ENCODE measurements at places on chromosomes 5 and 9.

GRCh38 chr9:129509533-129509928 is 111.4 kb downstream of the C9orf50 start:
- no peak for DNase-seq

- peak; percentile 63 for DNase-seq
Observed at GRCh38 chr9:89477811-89478630, 19.9 kb downstream of the SEMA4D start.

GRCh38 chr9:68740561-68740960 is 35.5 kb downstream of the PIP5K1B start:
- DNase-seq = no peak

- no peak for DNase-seq
Observed at GRCh38 chr5:122508623-122509022, 196.6 kb downstream of the SNCAIP start.

GRCh38 chr5:100682625-100683024 is 147.5 kb downstream of the FAM174A start:
- DNase-seq = no peak

DNA sequence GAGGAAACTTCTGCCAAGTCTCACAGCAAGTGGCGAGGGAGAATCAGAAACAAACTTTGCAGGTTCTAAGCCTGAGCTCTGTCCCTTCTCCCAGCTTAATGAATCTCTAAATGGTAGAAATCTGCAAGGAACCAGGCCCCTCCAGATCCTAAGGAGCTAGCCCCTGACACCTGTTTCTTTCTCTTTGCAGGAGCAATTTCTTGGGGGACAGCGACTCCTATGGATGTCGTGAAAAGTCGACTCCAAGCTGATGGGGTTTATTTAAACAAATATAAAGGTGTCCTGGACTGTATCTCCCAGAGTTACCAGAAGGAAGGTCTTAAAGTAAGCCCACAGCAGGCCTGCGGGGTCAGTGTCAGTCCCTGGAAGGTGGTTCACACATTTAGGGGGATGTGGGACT is 21.8 kb downstream of the IL9 start:
- DNase-seq = no peak

- no peak for DNase-seq
Observed at GRCh38 chr9:77848897-77849296, 182.7 kb downstream of the GNAQ start.

GRCh38 chr9:87127978-87128614 is 180.8 kb upstream of the GAS1 start:
- no peak for DNase-seq

GRCh38 chr5:124519396-124519795 is 227.0 kb downstream of the ZNF608 start:
- no peak for DNase-seq

- DNase-seq = no peak
Observed at GRCh38 chr9:92341578-92341977, 15.8 kb downstream of the CENPP start.

DNA sequence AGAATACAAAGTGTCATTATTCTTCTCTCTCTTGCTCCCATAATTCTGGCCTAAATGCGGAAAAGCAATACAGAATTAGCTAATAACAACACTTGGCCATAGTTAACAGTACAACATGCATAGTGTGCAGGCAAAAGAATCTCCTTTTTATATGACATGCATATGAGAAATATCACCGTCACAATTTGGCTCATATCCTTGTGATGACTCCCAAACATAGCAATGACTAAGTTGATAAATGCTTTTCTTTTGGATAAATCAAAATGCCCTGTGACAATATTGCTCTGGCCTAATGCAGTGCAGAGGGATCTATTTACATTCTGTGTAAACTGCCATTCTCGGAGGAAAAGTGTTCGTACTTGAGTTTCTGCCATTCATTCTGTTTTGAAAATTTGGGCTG is 121.9 kb upstream of the GHR start:
- no peak for DNase-seq

GRCh38 chr9:126927419-126927818 is 12.8 kb downstream of the RALGPS1 start:
- no peak for DNase-seq

DNA sequence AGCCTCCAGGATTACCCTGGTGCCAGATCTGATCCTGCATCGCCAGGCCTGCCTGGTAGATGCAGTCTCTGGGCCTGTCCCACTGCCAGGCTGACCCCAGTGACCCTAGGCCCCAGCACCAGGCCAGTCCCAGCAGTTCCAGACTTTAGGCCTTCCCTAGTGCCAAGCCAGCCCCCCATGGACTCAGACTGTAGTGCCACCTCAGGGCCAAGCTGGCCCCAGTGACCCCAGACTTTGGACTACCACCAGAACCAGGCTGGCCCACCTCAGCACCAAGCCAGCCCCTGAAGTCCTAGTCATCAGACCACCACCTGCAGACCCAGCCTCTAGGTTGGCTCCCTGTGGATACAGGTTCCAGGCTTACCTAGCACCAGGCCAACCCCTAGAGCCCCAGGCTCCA is 142.5 kb downstream of the PJA2 start:
- DNase-seq = no peak

- DNase-seq = peak; percentile 46
Observed at GRCh38 chr5:16626696-16627264, 10.0 kb upstream of the RETREG1 start.

DNA sequence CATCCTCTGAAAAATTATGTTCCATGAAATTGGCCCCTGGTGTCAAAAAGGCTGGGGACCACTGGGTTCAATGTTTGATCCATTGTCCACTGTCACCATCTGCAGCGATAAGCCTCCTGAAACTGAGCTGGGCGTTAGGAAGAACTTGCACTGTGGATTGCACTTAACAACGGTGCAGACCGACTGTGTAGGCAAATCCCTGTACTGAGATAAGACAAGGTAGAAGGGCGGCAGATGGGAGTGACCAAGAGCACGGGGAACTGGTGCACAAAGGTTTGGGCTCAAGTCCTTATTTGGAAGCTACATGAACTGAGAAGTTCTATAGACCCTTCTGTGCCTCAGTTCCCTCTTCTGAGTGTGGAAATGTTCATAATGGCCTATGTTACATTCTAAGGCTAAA is 41.6 kb upstream of the FLT4 start:
- no peak for DNase-seq

DNA sequence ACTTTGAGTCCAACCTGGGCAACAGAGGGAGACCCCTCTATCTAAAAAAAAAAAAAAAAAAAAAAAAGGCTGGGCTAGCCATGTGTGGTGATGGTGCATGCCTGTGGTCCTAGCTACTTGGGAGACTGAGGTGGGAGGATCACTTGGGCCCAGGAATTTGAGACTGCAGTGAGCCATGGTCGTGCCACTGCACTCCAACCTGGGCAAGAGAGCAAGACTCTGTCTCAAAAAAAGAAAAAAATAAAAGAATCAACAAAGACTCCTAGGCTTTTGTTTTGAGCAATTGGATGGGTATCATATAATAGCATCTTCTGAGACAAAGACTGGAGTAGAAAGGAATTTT is 481.7 kb upstream of the PAPPA start:
- DNase-seq = no peak

DNA sequence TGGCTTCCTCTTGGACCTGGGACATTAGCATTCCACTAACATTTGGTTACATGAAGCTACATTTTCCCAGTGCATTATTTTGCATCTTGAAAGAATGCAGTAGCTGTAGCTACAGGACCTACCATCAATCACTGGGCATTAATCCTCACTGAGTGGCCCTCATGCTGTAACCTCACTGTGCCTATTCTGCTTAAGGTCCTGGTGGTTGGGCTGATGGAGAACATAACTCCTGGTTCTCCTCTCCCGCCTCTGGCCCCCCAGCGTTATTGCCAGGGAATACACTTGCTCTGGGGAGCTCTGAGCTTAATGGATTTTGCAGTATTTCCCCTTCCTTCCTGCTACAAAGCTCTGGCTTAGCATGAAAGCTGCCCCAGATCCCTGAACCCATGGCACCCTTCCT is 111.5 kb upstream of the EQTN start:
- DNase-seq = no peak

- no peak for DNase-seq
Observed at GRCh38 chr9:131657940-131658339, 81.9 kb downstream of the RAPGEF1 start.

- no peak for DNase-seq
Observed at GRCh38 chr9:91126761-91127445, 234.8 kb downstream of the AUH start.

- no peak for DNase-seq
Observed at GRCh38 chr9:72327631-72328030, 37.4 kb downstream of the ZFAND5 start.

- no peak for DNase-seq
Observed at GRCh38 chr9:130824643-130825350, 10.3 kb upstream of the ABL1 start.

GRCh38 chr5:114898602-114899001 is 271.1 kb downstream of the TRIM36 start:
- no peak for DNase-seq

DNA sequence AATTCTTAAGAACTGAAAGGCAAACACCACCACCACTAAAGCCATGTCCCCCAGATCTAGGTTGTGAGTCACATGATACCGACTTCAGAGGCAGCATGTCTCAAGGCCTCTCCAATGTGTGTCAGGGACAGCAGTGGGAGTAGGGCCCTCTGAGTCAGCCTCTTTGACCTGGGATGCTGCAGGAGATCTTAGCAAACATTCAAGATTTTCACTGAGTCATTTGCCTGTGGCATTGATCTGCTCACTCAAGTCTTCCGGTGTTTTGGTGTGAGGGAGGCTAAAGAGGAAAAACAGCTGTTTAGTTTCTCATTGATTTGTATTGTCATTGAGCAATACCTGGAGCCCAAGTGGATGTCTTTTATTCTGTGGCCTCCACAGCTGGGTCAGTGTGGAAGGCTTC is 36.1 kb downstream of the TMC1 start:
- DNase-seq = peak; percentile 64

- DNase-seq = no peak
Observed at GRCh38 chr9:129423216-129423615, 197.7 kb downstream of the C9orf50 start.

DNA sequence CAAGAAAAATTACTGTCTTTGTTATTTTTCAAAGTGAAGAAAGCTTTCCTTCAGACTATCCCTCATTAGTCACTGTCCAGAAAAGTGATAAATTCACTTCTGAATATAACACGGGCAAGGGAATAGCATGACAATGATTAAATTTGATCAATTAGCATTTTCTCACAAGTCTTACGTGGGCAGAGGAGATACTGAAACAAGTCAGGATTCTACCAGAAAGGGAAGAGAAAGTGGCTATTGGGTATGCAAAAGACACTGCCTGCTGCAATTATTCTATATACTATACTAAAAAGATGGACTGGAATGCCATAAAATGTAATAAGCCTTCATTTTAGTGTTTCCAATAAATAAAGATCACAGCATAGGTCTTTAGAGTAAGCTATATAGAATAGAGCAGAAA is 7.4 kb downstream of the COX7C start:
- no peak for DNase-seq

- no peak for DNase-seq
Observed at GRCh38 chr9:85431339-85432102, 310.2 kb downstream of the AGTPBP1 start.

- DNase-seq = no peak
Observed at GRCh38 chr5:9547122-9547947, 1.5 kb upstream of the SEMA5A start.

DNA sequence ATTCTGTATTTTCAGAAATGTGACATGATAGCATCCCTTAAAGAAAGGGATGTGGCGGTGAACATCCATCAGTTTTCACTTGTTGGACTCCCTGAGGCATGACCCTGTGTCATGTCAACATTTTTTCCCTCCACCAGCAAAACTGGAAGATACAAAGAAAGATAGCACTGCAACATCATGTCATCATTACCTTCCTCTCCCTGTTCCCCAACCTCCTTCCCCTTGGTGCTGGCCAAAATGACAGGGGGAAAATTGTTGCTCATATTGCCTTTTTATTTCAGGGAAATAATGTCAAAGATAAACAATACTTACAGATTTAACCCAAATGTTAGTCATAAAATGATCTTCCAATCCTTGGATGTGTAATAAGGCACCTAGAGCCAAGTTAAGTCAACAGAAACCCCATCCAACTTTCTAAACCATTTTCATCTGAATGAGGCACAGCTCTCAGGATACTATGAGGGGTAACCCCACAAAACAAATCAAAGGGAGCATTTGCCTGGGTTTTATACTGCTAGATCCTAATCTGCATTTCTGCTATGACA is 644.3 kb downstream of the ACTL7B start:
- DNase-seq = no peak

DNA sequence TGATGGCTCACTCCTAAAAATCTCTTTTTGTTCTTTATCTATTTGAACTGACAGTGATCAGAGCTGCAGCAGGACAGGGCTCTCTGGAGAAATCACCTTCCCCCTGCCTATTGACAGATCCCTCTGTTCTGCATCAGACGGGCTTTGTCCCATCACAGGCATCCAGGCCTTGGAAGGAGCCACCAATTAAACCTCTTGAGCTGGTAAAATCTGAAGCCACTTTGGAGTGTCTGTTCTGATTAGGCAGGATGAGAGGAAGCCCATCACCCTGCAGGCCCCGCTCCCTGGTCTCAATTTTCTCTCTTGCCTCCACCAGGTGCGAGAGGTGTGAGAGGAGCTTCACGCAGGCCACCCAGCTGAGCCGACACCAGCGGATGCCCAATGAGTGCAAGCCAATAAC is 97.7 kb downstream of the PRDM6 start:
- DNase-seq = no peak

DNA sequence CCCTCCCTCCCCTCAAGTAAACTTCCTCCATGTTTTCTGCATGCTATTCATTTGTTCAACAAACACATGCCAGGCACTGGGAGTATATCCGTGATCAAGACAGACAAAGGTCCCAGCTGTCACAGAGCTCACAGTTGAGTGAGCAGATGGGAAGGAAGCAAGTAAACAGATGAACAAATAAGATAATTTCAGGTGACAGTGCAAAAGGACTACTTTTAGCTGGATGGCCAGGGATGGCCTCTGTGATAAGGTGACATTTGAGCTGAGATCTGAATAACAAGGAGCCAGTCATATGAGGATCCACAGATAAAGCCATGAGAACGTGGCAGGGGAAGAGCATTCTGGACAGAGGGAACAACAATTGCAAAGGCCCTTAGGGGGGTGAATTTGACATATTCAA is 121.7 kb upstream of the RAD23B start:
- no peak for DNase-seq

DNA sequence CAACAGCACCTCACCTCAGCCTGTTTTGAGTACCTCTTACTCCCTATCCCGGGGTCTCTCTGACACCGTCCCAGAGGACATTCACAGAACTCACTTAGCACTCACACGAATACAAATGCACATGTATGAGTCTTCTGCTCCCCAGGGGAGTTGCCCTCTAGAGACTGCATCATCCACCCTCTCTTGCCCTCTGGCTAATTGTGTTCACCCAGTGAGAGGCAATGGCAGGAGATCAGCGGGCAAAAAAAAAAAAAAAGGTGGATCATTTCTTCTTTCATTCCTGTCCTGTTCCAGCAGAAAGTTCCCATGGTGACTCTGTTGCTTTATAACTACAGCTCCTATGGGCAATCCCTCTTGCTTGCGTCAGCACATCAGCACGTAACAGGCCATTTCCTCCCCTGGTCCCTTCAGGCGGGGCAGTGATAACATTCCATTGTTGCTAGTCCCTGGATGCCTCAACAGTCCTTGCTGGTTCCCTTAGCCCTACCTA is 23.5 kb upstream of the SNX2 start:
- no peak for DNase-seq

GRCh38 chr5:63794979-63795378 is 167.3 kb downstream of the HTR1A start:
- no peak for DNase-seq

GRCh38 chr9:33044677-33045282 is 19.7 kb downstream of the DNAJA1 start:
- no peak for DNase-seq

Measured in activated T-cell treated with anti-CD3 and anti-CD28 coated beads, Interleukin-2, amount 50 U/mL, for 72 hours (primary cell).